Hematopoietic multipotent progenitor cell treated with erythropoietin and hydrocortisone succinate and interleukin-3 and kit ligand, for 17 days (in vitro differentiated cells): ENCODE measurements at places on chromosomes 5 and 9.
A peak's percentile ranks its signal among the peaks of the same experiment; 100 is the strongest.

GRCh38 chr9:68925175-68925574 is 88.7 kb downstream of the PRKACG start:
- no peak for DNase-seq

- no peak for DNase-seq
These were observed 68.4 kb downstream of the ANKRD33B start for GRCh38 chr5:10632110-10632761.

- DNase-seq = no peak
These were observed 284.6 kb downstream of the ARRDC3 start for GRCh38 chr5:91098541-91098940.

GRCh38 chr9:87702921-87703320 is 23.0 kb upstream of the CTSL start:
- no peak for DNase-seq

- DNase-seq = no peak
These were observed 85.7 kb upstream of the C9orf72 start for GRCh38 chr9:27659001-27659400.

GRCh38 chr9:101398930-101399642 is 435 bp downstream of the ZNF189 start:
- DNase-seq = peak; percentile 42

- no peak for DNase-seq
These were observed 92.5 kb downstream of the PPIC start for GRCh38 chr5:122944051-122944450.

- no peak for DNase-seq
These were observed 80.3 kb downstream of the HRH2 start for GRCh38 chr5:175738126-175738525.

- DNase-seq = no peak
These were observed 9.0 kb downstream of the FOCAD start for GRCh38 chr9:20693068-20693467.

GRCh38 chr9:92649007-92649406 is 20.9 kb downstream of the IPPK start:
- no peak for DNase-seq

DNA sequence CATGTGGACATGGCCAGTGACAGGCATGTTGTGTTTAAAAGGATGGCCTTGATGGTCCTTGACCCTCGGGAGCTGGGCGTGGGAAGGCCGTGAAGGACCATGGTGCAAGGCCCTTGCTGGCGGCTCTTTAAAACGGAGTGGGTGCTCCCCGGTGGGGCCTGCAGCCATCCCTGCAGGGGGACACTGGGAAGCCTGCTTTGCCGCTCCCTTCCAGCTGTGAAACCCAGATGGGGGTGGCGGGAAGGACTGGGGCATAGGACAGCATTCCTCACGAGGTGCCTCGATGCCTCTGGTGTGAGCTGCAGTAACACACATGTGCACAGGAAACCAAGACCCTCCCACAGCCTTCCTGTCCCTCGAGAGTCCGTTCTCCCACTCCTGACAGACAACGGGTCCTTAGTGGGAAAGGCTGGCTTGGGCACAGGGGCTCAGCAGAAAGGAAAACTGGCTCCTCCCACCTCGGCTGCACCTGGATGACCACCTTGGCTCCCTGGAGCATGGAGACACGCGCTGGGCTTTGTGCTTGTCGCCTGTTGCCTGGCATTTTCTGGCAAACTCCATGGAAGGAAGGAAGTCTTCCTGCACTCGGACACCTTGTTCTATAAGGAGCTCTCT is 30.3 kb upstream of the IRX4 start:
- DNase-seq = no peak

- no peak for DNase-seq
These were observed 7.6 kb downstream of the TTC16 start for GRCh38 chr9:127723444-127723843.

- DNase-seq = no peak
These were observed 137.9 kb upstream of the GRHPR start for GRCh38 chr9:37284636-37285035.

DNA sequence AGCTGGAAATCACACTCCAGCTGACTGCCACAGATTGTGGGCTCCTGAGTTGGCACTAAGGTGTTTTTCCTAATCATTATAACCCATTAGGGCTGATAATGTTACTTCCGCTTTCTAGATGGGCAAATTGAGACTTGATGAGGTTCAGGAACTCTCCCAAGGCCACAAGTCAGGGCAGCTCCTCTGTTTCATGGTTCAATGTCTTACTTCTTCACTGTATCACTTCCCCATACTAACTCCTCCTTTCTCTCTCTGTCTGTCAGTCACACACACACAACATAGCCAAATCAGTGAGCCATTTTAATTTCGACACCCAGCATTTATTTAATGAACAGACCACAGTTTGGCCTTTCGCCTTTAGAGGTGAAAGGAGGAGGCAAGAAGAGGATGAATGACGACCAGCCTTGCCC is 17.8 kb upstream of the TRAF1 start:
- no peak for DNase-seq

GRCh38 chr5:133234273-133234672 is 182.5 kb downstream of the HSPA4 start:
- DNase-seq = no peak

DNA sequence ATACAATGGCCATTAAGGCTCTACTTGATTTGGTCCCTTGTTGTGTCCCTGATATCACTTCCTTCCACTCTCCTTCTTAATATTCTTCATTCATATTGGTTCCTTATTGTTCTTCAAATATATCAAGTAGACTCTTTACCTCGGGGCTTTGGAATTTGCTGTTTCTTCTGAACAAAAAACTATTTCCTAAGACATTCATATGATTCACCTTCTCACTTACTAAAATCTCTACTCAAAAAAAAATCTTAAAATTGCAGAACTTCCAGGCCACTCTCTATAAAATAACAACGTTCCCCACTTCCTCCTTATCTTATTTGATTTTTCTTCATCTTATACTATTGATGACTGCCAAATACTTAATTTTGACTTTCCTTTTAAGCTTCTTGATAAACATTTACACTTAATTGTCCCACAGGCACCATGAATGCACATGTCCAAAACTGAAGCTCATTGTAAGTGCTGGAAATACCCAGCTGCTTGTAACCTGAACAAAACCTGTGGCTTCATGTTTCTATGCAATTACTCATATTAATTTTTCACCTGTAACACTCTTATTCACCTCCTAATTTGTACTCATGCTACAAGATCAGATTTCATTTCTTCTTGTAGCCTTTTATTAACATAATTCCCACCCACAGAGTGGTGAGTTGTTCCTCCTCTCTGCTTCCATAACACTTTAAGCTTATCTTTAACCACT is 58.4 kb upstream of the NUDT12 start:
- no peak for DNase-seq

- no peak for DNase-seq
These were observed 89.5 kb downstream of the TSSK1B start for GRCh38 chr5:113344973-113345940.

- no peak for DNase-seq
These were observed 538.5 kb upstream of the DMAC1 start for GRCh38 chr9:8337834-8338766.

DNA sequence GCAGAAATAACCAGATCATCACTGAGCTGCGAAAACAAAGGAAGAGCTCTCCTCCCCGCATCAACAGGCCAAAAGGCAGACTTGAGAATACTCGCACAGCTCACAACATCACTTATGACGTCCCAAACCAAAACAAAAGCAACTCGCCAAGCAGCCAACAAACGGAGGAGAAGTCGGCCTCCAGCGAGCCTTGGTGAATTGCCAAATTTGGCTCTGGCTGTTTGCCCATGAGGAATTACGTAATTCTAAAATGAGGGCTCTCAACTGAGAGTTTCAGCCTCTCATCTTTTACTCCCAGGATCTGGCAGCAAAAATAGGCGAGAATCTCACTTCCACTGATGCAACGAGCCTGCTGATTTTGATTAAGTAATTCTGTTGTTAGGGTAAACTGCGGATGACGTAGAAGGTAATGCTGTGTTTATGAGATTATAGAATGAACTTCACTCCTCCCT is 51.7 kb upstream of the SEMA6A start:
- DNase-seq = no peak

DNA sequence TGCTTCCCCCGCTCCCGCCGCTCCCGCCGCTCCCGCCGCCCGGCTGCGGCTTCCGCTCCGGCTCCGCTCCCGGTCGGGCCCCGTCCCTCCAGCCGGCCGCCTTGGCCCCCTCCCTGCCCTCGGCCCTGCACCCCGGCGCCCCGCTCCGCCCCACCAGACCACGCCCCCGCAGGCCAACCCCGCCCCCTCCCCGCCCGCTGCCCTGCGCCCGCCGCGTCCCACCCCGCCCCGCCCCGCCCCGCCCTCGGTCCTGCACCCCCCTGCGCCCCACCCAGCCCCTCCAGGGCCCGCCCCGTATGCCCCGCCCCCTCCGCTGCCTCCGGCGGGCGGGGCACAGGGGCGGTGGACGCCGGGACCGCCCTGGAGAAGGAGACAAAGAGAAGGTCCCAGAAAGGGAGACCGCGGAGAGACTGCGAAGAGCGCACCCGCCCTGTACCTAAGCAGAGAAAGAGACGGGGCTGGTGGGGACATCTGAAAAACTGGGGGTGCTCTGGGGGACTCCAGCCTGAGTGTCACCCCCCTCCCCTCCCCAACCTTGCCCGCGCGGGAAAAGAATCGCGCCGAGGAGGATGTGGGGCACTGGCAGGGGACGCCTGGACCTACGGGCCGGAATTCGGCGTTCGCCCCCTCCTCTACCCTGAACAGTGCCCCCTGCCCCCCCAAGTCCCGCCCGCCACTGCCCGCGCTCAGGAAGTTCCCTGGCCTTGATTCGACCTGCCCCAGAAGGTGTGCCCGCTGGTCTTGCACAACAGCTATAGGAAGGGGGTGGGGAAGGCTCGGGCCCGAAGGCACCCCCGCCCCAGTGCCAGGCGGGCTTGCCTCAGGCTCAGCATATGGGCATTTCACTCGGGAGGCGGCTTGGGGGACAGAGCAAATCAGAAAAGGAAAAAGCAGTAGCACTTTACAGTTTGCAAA is 42.8 kb upstream of the STXBP1 start:
- peak; percentile 79 for DNase-seq

DNA sequence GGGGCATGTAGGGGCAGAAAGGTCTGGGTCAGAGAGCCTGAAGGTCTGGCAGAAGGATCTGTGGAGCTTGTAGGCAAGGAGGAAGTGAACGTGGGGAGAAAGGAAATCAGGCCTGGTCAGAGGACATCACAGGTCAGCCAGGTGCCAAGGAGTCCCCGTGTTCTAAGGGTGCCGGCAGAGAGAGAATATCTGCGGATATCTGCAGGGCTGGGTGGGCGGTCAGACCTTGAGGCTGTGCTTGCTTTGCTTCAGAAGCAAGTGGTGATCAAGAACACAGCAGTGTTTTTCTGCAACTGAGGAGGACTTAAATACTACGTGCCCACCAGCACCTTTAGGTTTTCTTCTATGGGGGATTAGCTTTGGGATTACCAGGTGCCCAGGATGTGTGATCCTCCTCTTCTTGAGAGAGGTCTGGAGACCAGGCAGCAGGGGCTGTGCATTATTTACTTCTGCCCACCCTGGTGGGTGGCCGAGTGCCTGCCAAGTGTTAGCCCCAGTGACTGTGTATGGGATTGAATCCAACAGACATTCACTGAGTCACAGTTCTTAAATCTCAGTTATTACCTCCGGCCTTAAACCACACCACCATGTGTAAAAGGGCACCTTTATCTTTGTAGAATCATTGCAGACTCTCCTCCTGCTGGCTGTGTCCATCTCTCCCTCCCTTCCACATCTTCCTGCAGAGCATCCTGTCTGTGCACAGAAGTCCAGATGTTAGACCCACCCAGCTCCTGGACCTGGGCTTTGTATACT is 12.5 kb upstream of the SHB start:
- no peak for DNase-seq

- DNase-seq = no peak
These were observed 10.4 kb downstream of the OTP start for GRCh38 chr5:77627869-77628674.

- no peak for DNase-seq
These were observed 145.5 kb upstream of the SLC24A2 start for GRCh38 chr9:19934301-19934871.

GRCh38 chr5:40676613-40677343 is 2.9 kb upstream of the PTGER4 start:
- DNase-seq = no peak

DNA sequence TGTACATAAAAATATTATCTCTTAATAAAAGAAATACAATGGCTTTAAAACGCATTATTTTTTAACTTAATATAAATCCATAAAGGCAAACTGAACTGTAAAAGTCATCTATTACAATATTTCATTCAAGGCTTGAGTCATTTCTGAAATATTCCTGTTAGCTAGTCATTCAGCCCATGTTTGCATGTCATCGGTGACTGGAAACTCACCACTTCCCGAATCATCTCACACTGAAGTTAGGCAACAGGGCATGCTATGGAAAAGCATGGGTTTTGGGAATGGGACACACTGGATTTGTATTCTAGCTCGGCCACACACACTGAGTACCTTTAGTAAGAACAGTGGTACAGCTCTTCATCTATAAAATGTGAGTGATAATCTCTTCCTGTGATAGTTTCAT is 691.1 kb upstream of the C9orf72 start:
- DNase-seq = no peak

GRCh38 chr9:76634356-76635054 is 129.7 kb upstream of the PCA3 start:
- DNase-seq = peak; percentile 48

GRCh38 chr9:128860937-128861336 is 20.8 kb downstream of the KYAT1 start:
- no peak for DNase-seq

DNA sequence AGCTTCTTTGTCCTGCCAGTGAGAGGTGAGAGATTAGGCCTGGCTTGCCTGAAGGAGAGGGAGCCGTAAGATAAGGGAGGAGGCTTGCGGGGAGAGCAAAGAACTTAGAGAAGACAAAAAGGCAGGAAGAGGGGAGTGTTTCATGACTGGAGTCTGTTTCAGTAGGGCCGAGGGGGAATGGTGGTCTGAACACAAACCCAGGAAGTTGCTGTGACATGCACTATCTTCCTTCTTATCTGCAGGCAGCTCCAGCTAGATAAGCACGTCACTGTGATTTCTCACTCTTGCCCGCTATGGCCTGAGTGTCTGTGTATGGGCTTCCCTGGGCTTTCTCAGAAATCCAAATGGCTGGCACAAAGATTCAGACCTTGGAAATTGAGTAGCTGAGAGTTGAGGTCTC is 307.5 kb upstream of the CLINT1 start:
- no peak for DNase-seq
